ENCODE measurements at places on chromosomes 6 and 20.
A peak's percentile ranks its signal among the peaks of the same experiment; 100 is the strongest.

DNA sequence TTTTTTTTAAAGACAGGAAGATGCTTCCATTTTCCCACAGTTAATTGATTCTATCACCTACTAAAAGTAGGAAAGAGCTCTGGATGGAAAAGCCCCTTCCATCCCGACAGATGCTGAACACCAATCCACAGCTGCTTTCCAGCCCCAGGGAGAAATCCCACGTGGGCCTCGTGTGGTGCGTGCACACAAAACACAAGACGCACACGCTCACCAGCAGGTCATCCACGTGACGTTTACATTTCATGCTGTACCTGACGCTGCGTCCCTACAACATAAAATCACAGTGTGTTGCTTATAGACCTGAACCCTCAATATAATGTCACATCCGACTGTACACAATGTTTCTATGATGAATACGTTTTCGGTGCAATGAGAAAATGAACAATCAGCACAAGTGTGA is 50.2 kb upstream of the DACT2 start:
- DNase-seq: no peak

DNA sequence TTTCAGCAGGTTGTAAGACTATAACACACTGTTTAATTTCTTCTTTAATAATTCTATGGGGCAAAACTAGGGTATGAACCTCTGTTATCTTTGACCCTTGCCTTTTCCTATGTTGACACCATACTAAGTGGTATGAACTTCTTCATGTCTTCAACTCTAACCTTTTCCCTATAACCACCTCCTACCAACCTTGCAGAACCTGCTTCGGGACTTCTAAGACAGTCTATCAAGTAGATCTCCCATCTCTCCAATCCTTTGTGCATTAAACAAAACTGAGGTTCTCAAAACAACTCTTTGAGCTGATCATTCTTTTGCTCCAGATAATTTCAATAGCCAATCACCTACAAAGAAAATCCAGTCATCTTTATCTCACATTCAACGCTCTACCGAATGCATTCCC is 23.4 kb downstream of the SNAP91 start:
- DNase-seq: no peak

- peak; percentile 48 for DNase-seq
Measured at GRCh38 chr20:41340327-41341055, at the start of gene LPIN3. TSS of gene LPIN3 (plus strand) at chr20:41340821. CDS start at chr20:41345804, 4,983 bp downstream.

DNA sequence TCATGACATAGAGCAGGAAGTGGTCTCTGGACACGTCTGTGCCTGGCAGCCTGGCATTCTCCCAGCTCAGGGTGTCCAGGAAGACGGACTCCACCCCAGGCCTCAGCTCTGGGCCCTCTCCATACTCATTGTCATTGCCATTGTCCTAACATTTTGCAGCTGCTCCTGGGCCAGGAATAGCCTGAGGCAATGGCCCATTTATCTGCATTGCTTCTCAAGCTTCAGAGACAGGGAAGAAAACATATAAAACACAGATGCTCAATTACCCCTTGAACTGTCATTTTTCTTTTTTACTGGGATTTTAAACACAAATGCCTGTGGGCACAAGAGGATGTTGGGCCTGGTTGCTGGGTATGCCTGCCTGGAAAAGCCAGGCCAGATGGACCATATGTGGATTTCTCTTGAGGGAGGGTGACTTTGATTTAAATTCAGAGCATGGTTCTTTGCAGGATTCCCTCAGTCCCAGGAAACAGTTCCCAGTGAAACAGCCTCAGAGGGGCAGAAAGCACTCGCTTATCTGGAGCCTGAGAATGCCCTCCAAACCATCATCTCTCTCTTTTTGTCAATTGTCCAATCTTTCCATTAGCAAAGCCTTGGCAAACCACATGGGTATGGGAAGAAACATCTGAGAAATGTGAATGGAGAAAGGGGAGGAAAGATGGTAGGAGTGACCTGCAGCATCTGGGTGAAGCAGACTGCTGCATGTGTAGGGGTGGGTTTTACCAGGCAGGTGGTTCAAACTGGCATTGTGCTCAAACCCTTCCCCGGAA is 17.9 kb downstream of the LAMP5 start:
- DNase-seq: no peak

GRCh38 chr6:1770435-1770843 is 160.7 kb downstream of the FOXC1 start:
- no peak for DNase-seq

DNA sequence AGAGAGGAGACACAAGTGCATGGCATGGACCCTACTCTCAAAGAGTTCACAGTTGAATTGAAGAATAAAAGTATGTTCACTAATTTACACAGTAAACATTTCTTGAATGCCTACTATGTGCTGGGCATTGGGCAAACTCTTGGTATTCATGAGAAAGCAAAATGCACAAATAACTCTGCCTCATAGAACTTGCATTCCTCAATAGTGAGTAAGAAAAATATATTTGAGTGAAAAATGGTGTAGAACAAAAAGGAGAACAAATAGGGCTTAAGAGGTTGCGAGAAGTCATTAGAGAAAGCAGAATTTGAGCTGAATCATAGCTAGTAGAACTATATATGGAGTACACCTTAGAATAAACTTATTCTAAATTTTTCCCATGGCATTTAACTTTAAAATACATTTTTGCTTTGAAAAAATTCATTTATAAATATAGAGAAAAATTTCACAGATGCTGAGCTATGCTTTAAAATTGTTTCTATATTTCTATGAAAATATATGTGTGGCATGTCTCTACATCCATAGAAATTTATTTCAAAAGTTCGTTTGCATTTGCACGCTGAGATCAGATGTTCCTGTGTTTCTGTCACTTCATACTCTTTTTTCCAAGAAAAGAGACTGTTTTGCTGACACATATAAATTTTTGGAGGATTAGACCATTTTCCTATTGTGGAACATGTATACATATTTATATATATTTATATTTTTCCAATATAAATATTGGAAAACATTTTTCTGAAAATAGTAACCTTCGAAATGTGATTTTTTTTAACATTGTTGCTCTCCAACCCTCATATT is 236.1 kb downstream of the KCNQ5 start:
- DNase-seq: no peak

GRCh38 chr6:81575442-81575841 is 177.0 kb downstream of the TENT5A start:
- DNase-seq: no peak

GRCh38 chr6:108518714-108519576 is 41.8 kb upstream of the FOXO3 start:
- no peak for DNase-seq

DNA sequence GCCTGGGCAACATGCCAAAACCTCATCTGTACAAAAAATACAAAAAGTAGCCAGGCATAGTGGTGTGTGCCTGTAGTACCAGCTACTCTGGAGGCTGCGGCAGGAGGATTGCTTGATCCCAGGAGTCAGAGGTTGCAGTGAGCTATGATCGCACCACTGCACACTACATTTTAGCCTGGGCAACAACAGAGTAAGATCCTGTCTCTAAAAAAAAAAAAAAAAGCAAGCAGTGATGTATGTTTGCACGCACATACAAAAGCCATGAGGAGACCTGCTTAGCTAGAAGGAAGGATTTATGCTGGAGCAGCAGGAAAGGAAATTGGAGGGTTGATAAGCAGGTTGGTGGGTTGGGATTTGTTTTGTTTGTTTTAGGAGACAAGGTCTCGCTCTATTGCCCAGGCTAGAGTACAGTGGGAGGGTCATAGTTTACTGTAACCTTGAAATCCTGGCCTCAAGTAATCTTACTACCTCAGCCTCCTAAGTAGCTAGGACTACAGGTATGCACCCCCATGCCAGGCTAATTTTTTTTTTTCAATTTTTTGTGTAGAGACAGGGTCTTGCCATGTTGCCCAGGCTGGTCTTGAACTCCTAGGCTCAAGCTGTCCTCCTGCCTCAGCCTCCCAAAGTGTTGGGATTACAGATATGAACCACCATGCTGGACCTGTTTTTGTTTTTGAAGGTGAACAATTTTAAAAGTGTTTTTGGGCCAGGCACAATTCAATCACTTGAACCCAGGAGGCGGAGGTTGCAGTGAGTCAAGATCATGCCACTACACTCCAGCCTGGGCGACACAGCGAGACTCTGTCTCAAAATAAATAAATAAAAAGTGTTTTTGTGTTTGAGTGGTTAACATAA is 4.0 kb downstream of the ZSWIM3 start:
- DNase-seq: no peak

- no peak for DNase-seq
Measured at GRCh38 chr6:169362501-169363121, 109.0 kb upstream of the THBS2 start.

DNA sequence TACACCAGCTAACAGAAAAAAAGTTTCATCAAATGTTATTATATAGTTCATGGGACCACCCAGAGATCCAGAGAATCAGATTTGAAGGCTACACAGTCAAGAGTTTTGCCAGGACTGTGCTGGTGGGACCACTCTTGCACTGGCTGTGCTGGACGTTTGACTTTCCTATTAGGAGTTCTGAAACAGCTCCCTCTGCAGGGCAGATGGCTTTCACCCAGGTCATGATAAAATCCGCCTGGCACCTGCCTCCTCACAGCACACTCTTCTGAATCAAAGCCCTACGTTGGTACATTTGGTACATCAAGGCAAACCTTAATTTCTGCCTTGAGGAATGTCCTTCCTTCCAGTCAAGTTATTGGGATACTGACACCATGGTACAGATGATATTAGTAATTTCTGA is 302.1 kb downstream of the ZNF217 start:
- DNase-seq: no peak

GRCh38 chr6:22613051-22613450 is 43.7 kb downstream of the HDGFL1 start:
- DNase-seq: no peak

DNA sequence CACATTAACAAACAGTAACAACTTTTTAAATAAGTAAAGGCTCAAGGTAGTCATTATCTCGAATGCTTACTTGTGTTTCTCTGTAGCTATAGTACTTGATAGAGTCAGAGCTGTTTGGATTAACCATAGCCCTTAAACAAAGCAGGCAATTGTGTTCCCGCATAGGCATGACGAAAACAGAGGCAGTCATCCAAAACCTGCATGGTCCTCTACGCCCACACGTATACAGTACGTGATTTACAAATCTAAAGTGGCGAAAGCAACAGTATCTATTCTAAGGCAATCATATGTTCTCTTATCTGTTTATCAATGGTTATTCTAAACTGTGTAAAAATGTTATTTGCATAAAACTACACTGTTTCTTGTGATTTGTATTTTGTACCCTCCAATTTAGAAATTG is 31.8 kb downstream of the HFE start:
- DNase-seq: no peak

GRCh38 chr6:845566-845965 is 152.6 kb upstream of the EXOC2 start:
- no peak for DNase-seq
